RPMI7951 (cell line): ENCODE measurements at places on chromosomes 16 and 17. TPM values are rescaled to one million over a fixed set of nuclear protein-coding genes. Genes with fewer than 3 reads are reported as not detected.

The NRN1L gene
- total RNA-seq = 1.3 TPM in 1 of 2 replicates, not detected in the other

The ST6GALNAC2 gene
- 10.7 and 11.4 TPM in 2 replicates for total RNA-seq

The CDT1 gene
- total RNA-seq = 32.2 and 35.2 TPM in 2 replicates

The NOG gene
- 0.12 TPM in 1 of 2 replicates, not detected in the other for total RNA-seq

The QRICH2 gene
- 0.48 and 0.59 TPM in 2 replicates for total RNA-seq

The MEIOB gene
- total RNA-seq = not detected in 2 replicates
